ENCODE measurements at places on chromosomes 1 and 21.

DNA sequence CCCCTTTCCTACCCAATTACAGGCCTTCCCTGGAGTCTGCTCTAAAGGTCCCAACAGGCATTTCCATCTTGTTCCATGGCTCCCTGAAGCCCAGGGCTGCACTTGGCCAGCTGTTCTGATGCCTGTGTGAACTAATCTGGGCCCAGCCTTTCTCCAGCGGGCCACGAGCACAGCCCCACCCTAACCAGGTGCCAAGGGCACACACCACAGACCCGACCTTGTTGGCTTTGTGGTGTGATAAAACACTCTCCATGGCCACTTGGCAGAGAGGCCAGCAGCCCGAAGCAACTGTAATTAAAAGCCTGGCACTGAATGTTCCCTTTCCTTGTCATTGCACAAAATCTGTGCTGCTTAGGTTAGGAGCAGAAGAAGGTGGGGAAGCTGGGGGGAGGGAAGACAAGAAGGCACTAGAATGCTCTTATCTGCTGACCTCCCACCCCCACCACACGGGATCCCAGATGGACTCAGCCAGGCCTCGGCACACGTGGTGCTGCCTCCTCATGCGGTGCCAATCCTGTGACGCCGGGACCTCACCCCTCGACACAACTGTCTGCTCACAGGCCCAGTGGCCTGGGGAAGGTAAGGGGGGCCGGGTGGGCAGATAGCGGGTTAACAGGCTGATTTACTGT lies 9.9 kb downstream of the HCRTR1 start:
- DNase-seq = no peak

- DNase-seq = no peak
Measured at GRCh38 chr1:18385239-18385790, 95.4 kb upstream of the KLHDC7A start.

DNA sequence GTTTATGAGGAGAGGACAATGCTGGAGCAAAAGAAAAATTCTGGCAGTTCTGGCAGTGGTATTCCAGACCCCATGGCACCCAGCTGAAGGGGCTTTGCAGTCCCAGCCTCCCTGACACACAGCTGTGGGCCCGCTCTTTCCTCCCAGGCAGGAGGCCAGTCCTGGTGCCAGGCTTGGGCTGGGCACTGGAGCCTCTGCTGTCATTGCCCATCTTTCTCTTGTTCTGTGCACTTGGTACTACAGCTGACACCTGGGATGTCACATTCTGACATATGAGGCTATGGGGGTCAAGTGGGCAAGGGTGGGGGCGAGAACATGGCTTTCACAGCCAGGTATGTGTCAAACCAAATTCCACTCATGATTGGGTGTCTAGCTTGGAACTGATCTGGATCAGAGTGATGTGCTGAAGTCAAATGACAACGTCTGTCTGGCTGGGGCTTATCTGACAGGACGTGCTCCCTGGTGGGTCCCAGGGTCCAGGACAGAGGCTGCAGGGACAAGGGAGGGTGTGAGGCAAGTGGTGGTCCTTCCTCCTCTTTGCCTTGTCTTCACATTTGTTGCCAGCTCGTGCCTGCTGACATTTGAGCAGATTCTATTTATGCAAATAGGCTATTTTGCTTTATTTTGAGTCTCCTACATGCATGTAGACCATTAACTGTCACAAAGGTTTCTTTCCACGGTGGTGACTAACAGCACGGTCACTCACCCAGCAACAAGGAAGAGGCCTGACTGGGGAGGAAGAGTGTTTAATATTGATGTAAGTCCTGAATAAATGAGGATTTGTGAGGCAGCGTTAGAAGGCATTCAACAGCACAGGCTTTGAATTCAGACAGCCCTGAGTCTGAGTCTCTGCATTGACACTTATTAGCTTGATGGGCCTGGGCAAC lies 336.3 kb downstream of the PBX1 start:
- DNase-seq = no peak

- no peak for DNase-seq
Measured at GRCh38 chr1:43279666-43280065, 5.7 kb downstream of the C1orf210 start.

DNA sequence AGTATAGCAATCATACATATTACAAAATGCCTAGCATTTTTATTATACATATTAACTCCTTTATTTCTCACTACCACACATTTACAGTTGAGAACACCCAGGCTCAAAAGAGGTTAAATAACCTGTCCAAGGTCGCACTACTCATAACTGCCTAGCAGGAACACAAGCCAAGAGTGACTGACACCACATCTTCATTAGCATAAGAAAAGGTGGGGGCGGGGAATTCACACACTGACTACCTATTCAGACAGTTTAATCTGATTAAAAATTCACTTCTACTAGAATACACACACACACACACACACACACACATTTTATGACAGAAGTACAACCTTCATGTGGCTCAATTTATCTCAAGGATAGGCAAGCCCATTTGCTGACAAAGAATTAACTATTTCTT lies 77.8 kb upstream of the CACHD1 start:
- DNase-seq = no peak

GRCh38 chr21:33314111-33314510 lies 10.7 kb upstream of the IFNAR1 start:
- DNase-seq = no peak
